ENCODE measurements at places on chromosomes 5 and 9.

- DNase-seq: no peak
Observed at GRCh38 chr5:773517-774264, 10.8 kb downstream of the ZDHHC11B start.

GRCh38 chr5:103307470-103307869 lies 48.9 kb downstream of the MACIR start:
- no peak for DNase-seq

DNA sequence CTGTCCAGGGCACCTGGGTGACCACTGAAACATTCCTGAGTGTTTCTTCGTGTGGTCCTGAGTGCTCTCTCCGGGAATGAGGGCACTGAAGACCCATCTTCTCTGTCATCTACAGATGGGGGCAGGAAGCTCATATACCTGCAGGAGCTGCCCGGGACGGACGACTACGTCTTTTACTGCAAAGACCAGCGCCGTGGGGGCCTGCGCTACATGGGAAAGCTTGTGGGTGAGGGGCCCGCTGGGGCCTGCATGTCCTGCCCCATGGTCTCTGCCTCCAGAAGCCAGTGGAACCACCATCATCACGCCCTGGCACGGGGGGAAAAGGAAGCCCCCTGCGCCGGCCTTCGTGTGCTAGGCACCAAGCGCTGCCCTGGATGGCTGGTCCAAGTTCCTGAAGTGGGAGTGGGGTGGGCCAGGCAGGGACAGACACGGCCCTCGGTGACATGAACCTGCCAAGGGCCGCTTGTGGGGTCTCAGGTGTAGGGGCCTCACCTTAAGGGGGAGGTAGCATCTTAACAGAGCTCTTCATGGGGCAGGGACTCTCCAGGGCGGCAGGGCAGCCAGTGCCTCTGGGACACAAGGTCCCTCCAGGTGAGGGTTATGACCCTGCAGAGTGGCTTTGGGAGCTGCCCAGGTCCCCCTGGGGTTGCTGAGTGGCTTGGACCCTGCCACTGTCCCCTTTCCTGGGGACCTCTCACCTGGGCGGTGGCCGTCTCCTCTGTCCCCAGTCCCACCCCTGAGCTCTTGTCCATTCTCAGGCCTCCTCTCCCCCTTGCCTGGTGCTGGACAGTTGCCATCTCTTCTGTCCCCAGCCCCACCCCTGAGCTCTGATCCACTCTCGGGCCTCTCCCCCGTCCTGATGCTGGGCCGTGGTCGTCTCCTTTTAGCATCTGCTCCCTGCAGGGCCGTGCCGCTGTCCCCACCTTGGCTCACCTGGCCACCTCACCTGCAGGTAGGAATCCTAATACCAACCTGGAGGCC lies 2.1 kb downstream of the OBP2A start:
- no peak for DNase-seq

GRCh38 chr5:119322312-119322947 lies 33.4 kb upstream of the TNFAIP8 start:
- DNase-seq: no peak

DNA sequence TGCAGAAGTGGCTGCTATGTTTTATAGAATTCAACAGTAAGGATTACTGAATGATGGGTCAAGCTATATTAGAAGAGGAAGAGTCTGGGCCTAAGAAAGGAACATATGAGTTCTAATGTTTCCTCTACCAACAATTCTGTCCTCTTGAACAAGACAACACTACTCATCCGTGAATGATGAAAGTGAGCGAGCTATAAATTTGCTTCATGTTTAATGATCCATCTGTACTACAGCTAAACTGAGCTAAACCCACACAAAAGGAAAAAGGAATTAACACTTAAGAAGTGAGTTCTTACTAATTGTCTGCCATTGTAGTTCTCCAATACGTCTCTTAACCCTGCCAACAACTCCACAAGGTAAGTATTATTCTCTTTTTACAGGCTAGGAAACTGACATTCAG lies 204.4 kb downstream of the GLIS3 start:
- no peak for DNase-seq

DNA sequence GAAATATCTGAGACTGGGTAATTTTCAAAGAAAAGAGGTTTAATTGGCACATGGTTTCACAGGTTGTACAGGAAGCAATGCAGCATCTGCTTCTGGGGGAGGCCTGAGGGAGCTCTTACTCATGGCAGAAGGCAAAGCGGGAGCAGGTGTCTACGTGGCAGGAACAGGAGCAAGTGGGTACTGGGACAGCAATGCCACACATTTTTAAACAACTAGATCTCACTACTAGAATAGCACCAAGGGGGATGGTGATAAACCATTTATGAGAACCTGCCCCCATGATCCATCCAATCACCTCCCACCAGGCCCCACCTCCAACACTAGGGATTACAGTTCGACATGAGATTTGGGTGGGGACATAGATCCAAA lies 47.6 kb upstream of the HOMER1 start:
- no peak for DNase-seq

GRCh38 chr5:35622974-35623373 lies 5.3 kb downstream of the SPEF2 start:
- DNase-seq: no peak

GRCh38 chr5:103668281-103668680 lies 105.7 kb upstream of the NUDT12 start:
- no peak for DNase-seq

GRCh38 chr5:87944553-87945285 lies 323.9 kb downstream of the TMEM161B start:
- no peak for DNase-seq

GRCh38 chr9:90969021-90969675 lies 167.5 kb downstream of the SYK start:
- no peak for DNase-seq

GRCh38 chr5:155676967-155677366 lies 650.0 kb upstream of the SGCD start:
- DNase-seq: no peak

DNA sequence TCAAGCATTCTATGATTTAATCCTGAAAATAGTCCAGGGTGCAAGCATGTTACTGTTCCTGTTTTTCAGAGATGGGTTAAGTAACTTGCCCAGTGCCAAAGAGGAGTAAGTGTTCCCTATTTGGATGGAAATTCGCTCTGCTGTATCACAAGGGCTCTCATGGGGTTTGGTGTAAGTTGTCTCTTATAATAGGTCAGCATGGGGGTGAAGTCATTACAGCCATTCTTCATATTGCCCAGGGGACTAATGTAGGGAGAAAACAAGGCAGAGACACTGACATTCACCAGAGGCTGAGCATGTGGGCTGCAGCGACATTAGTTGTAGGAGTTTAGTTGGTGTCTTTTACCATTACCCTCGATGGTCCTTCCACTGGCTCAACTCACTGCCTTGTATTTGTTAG lies 142.1 kb upstream of the GLRA1 start:
- no peak for DNase-seq

GRCh38 chr9:38025166-38025565 lies 43.9 kb downstream of the SHB start:
- DNase-seq: no peak

- no peak for DNase-seq
Observed at GRCh38 chr5:42985129-42986037, 54.7 kb downstream of the ANXA2R start.

DNA sequence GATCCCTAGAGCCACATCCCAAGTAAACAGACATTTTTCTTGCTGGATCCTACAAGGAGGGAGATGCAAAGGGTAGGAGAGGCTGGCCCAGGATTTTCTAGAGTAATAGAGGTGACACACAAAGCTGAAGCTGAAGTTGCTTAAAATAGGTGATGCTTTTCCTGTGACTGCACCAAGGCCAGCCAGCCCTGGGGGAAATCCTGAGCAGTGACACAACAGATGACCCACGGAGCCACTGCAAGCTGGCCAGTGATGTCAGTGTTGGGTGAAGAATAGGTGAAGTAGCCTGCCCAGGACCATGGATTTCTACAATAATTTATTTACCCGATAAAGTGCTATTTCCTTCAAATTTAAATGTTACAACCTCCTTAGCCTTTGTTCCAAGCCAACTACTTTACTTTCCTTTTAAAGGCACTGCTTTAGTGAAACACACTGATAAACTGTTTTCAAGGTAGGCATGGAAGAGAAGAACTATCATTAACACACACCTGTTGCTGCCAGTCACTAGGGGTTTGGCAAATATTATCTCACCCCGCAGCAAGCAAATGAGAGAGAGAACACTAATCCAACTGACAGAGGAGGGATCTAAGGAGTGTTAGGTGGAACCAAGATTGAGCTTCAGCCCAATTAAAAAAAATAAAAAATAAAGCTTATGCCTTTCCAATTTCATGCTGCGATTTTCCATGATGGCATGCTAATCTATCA lies 123.5 kb downstream of the CTNND2 start:
- no peak for DNase-seq

DNA sequence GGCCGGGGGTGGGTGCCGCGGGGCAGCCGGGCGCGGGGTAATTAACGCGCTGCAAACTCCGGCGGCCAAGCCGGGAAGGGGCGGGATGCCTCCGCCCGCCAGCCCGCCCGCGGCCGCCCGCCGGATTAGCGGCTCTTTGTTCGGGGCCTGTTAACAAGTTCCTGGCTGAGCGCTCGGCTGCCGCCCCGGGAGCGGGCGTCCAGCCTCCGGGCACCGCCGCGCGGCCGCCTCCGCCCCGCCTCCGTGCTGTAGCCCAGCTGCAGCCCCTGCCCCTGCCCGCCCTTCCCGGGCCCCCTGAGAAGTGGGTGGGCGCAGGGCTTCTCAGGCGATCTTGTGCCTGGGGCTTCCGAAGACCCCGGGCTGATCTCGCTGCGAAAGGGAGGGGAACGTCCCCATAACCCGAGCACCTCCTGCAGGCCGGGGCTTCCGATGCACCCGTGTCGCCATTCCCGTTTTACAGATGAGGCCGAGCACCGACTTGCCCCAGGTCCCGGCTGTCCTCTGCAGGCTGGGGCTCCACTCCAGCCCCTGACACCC lies 7.5 kb downstream of the UNC5A start:
- DNase-seq: no peak

- DNase-seq: no peak
Observed at GRCh38 chr5:122607818-122608217, 167.1 kb upstream of the SNX2 start.

- no peak for DNase-seq
Observed at GRCh38 chr5:18380729-18381362, 746.6 kb downstream of the TAF11L14 start.

DNA sequence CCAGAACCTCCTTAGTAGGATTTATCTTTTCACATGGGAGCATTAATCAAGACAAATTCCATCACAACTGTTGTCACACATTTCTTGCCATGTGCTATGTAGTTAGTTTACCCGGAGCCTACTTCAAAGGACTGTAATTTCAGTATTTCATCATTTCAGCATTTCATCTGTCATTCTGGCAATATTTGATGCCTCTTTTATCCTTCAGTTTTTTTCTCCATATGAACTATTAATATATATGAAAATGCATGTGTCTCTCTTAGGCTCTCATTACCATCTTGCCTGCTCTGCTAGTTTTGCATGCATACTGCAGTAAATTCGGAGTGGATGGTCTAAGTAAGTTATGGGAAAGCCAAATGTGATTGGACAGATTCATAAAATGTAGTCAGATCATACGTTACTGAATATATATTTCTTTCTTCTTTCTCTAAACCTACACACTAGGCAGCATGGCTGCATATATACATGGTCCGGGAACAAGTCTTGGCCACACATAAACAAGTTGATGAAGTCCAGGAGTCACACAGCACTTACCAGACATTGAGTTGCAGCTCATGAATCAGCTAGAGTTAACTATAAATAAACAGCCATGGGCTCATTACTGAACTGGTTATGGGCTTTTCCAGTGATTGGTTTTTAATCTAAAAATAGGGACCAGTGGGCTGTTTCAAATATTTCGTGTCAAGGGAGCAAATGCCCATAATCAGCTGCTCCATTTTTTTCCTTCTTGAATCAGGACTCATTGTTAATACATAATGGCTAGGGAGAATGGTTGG lies 46.6 kb downstream of the SPATA31D1 start:
- no peak for DNase-seq

DNA sequence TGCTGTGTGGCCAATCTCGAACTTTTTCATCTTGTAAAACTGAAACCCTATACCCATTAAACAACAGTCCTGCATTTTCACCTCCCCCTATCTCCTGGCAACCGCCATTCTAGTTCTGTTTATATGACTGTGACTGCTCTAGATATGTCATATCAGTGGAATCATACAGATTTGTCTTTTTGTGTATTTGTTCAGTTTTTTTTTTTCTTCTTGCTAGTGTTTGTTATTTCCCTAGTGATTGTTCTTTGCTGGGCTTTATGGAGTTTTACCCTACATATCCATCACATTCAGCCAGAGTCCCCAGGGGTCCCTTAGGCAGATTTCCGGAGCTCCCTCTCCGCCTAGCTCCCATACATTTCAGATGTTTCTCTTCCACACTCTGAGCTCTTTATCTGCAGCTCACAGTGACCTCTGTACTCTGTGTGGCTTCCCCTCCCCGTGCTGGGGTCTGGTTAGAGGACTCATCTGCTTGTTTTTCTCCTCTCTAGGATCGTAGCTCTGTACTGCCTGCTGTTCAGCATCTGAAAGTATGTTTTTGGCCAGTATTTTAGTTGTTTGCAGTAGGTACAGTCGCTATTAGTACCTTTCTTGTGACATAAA lies 25.1 kb upstream of the CARTPT start:
- DNase-seq: no peak

DNA sequence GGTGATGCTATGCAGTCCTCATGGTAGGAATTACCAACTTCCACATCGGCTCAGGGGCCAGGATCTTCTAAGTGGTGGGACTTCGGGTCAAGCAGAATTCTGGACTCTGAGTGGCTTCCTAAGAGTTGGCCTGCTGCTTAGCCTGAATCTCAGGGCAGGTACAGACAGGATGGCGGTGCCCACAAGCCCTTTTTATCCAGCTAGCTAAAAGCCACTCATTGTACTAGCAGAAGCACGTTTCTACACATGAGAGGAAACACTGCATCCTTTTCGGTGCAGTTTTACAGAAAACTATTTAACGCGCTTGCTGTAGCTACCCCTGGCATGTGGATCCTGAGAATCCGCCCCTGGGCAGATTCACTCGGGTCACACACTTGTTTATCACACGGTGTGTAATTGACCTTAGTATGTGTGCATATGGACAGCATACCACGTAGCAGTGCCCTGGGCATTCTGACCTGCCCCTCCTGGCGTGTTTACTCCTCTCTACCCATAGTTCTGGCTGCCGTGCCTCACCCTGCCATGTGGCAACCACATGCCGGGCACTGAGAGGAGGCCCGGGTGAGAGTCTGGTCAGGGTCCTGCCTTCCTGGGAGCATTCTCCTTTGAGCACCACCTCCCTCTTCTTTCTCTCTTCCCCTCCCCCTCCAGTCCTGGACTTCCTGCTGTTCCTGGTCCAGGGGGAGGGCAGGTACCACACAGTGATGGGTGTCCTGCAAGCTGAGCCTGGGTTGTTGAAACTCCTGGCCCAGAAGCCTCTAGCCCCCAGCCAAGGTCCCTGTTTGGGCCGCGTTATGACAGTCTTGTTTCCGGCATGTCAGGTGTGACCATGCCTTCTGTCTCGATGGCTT lies 65.9 kb downstream of the DAB2IP start:
- no peak for DNase-seq

GRCh38 chr5:117682416-117682815 lies 1107.8 kb upstream of the SEMA6A start:
- DNase-seq: no peak

- peak; percentile 29 for DNase-seq
Observed at GRCh38 chr5:135887447-135887864, 8.2 kb downstream of the IL9 start.

- DNase-seq: no peak
Observed at GRCh38 chr5:169018925-169019324, 282.0 kb downstream of the SLIT3 start.
